ENCODE measurements at places on chromosomes 1 and 21.

DNA sequence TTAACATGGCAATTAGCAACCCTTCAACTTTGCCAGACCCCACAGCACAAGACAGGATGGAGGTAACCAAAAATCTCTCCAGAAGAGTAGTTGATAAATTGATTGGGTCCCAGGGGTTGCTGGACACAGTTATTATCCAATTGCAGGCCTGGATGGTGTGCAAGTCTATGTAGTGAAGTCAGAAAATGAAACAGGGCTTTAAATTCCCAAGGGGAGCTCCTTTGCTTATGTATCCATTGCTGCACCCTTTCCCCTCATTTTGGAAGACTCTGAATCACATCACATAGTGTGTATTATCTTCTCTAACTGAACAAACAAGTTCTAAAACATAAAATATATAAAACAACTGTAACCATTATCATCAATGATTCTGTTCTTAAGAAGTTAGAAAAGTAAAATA, 550.2 kb downstream of the LMO4 start:
- no peak for DNase-seq

GRCh38 chr1:2360588-2361364, 30.6 kb downstream of the MORN1 start:
- DNase-seq: no peak

GRCh38 chr1:160811147-160811546, 15.2 kb downstream of the LY9 start:
- no peak for DNase-seq

- DNase-seq: no peak
Observed at GRCh38 chr1:186104459-186104858, 270.6 kb downstream of the TPR start.

GRCh38 chr1:35085421-35085820, 6.2 kb downstream of the ZMYM1 start:
- DNase-seq: no peak

- DNase-seq: no peak
Observed at GRCh38 chr1:84347932-84348555, 46.5 kb downstream of the SAMD13 start.

DNA sequence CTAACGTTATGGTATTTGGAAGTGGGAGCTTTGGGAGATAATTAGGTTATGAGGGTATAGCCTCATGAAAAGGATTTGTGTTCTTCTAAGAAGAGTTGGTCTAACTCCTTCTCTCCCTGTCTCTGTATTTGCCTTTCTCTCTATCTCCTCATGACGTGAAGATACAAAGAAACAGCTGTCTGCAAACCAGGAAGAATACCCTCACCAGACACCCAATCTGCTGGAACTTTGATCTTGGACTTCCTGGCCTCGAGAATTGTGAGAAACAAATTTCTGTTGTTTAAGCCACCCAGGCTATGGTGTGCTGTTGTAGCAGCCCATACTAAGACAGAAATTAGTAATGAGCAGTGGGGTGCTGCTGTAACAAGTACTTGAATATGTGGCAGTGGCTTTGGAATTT, 16.1 kb downstream of the C1orf141 start:
- no peak for DNase-seq

DNA sequence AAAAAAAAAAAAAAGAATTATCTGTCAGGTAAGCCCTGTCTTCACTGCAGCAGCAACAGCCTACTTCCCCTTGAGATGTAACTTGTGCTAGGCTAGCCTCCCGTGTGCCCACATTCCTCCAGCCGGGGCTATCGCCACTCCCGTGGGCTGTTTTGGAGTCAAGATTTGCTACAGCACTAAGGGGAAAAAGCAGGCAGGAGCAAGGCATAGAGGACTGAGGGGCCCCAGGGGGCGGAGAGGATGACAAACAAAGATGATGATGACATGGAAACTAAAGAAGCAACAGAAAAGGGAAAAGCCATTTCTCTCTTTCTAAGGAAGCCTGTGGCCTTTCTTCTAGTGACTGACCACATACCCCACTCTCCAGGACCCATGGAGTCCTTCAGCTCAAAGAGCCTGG, 1.9 kb downstream of the TNFAIP8L2 start:
- DNase-seq: no peak

GRCh38 chr21:42558846-42559245, 45.2 kb downstream of the SLC37A1 start:
- DNase-seq: no peak

GRCh38 chr1:56920591-56921001, 45.2 kb downstream of the C8B start:
- DNase-seq: no peak

GRCh38 chr1:202505356-202505755, 156.9 kb downstream of the PPP1R12B start:
- DNase-seq: no peak

DNA sequence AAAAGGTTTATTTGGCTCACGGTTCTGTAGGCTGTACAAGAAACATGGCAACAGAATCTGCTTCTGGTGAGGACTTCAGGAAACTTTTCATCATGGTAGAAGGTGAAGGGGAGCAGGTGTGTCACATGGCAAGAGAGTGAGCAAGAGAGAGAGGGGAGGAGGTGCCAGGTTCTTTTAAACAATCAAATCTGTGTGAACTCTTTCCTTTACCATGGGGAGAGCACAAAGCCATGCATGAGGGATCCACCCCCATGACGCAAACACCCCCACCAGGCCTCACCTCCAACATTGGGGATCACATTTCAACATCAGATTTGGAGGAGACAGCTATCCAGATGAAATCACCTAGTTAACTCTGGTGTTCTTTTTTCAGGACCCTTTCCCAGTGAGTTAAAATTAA, 103.6 kb downstream of the GALNT2 start:
- no peak for DNase-seq

GRCh38 chr1:229296541-229296941, 25.6 kb downstream of the RAB4A start:
- DNase-seq: no peak

DNA sequence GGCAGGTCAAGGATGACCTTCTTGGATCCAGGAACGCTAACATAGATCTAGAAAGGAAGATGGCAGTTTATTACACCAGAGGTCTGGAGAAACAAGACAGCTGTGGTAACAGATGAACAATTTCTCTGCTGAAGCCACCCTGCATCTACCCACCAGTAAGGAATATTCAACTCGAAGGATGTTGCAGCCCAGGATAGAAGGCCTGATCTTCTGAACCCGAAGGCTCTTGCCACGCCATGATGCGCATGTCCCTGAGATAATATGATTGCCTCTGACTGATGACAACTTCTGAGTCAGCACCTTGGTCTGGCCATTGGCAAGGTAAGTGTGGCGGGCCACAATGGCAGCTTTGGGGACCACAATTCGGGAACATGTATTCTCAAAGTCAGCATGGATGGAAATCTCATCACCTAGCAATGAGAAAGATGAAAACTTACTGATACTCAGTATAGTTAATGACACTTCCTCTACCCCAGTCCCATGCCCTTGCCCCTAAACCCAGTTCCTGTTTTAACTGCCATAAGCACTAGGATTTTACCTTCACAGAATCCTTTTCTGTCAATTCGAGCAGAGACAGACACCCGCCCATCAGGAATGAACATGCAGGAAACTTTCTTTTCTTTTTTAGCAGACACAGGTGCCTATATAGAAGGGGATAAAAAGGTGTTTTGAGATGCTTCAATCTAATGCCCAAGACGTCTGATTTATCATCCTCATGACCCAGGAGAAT, 1.8 kb downstream of the TXNIP start:
- no peak for DNase-seq

DNA sequence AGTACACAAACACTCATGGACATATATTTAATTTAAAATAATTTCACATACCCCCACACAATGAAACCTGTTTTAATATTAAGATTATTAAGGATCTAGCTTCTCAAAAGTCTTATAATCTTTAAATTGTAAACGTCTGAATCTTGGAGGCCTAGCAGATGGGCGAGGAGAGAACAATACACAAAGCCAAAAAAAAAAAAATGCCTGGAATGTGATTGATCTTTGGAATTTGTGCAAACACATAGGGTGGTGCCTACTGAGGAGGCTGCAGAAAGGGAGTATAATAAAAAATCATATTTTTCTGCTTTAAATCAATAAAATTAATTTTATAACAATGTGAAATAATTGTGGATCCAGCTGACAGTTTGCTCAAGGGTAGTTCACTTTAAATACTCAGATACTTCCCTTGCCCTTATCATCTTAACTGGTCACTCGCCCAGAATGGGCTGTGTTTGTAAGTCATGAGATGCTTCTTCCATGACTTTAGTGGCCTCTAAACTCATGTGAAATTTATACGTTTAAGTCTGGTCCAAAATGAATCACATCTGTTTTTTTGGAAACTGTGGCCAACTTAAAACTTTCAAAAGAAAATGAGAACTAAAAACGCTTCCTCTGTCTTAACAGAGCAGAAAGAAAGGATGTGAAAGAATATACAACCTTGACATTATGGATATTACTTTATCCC, 802.8 kb upstream of the CXADR start:
- DNase-seq: no peak

- DNase-seq: no peak
Observed at GRCh38 chr1:150626150-150626549, 3.3 kb downstream of the ENSA start.

GRCh38 chr1:115650961-115651360, 9.2 kb downstream of the VANGL1 start:
- no peak for DNase-seq

DNA sequence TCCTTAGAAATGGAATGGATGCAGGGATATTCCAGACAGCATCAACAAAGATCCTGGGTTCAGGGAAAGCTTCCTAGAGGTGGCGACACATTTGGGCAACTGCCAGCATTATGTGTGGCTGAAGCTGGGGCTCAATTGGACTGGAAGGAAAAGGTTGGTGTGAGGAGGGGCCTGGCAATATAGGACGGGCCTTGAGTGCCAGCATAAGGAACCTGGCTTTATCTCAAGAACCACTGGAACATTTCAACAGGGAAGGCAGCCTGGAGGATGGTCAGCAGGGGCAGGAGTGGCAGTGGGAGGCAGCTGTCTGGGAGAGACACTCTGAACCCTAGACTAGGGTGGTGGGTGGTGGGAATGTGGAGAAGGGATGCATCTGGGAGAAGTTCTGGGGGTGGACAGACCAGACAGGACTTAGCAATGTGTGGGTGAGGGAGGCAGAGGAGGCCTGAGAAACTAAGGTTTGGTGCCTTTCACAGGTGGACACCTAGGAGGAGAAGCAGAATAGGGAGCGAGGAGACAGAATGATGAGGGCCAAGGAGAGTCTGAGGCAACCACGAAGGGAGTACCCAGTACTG, 3.5 kb downstream of the SH3BGRL3 start:
- no peak for DNase-seq

- no peak for DNase-seq
Observed at GRCh38 chr1:89605692-89606091, 27.2 kb upstream of the LRRC8C start.

DNA sequence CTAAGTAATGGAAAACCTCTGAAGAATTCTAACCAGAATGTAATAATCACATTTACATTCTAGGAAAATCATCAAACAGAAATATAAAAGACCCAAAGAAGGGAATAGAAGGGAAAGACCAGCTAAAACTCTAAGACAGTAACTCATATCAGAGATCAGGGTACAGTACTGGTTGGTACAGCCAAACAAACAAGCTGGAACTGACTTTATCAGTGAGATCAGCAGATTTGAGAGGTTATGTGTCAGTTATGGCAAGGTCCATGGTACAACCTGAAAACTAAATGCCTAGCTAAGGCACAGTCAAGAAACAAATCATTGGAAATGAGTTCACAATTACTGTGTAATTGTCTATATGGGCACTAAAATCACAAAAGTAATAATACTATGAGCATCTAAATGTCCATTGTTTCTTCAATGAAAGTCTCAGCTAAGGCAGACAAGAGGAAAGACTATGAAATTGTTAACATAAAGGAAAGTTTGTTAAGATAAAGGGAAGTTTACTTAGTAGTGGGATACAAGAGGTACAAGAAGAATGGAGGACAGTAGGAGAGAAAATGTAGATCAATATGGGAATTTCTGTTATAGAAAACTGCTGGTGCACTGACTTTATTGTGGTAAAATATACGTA, 75.8 kb downstream of the TRIM33 start:
- no peak for DNase-seq

- DNase-seq: no peak
Observed at GRCh38 chr1:49306507-49307070, 529.9 kb upstream of the BEND5 start.

- no peak for DNase-seq
Observed at GRCh38 chr1:187262731-187263130, 434.0 kb downstream of the PLA2G4A start.

DNA sequence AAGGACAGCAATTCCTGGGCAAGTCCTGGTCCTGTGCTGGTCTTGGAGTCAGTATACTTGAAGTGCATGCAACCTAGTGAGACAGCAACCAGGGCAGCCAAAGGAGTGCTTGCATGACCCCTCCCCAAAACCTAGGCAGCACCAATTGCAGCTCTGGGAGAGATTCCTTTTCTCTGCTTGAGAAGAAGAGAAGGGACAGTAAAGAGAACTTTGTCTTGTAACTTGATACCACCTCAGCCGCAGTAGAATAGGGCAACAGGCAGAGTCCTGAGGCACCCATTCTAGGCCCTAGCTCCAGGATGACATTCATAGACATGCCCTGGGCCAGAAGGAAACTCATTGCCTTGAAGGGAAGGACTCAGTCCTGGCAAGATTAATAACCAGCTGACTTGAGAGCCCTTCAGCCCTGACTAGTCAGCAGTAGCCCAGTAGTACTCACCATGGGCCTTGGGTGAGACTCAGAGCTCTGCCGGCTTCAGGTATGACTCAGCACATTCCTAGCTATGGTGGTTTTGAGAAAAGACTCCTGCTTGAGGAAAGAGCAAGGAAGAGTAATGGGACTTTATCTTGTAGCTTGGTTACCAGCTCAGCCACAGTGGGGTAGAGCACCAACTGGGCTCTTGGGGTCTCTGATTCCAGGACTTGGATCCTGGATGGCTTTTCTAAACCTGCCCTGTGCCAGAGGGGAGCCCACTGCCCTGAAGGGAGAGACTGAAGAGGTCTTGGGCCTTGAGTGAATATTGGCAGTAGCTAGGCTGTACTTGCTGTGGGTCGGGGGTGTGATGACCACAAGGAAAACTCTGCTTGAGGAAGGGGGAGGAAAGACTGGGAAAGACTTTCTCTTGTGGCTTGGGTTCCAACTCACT, 51.7 kb upstream of the ACADM start:
- DNase-seq: no peak

DNA sequence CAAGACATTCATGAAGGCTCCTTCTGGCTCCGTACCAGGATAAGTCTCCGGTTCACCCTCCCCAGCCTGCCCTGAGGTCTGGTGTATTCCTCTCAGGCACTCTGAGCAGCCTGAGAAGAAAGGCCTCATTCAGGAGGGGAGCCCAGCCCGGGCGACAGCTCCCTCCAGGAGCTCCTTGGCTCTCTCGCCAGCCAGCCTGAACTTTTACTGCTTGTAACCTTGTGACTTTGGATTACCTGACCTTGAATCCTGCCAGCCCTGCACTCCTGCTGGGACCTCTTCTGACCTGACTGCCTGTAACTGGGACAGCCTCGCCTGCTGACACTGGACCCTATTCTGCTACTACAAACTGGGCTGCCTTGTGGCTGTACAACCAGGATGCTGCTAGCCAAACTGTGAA, 65.8 kb downstream of the CD34 start:
- no peak for DNase-seq

GRCh38 chr1:246139745-246140182, 367.3 kb downstream of the SMYD3 start:
- no peak for DNase-seq

All from stimulated activated CD8-positive, alpha-beta memory T cell treated with anti-CD3 and anti-CD28 coated beads, Interleukin-4, amount 100 ng/mL, for 4 hours (primary cell).